ENCODE measurements at places on chromosomes 16 and 17.

DNA sequence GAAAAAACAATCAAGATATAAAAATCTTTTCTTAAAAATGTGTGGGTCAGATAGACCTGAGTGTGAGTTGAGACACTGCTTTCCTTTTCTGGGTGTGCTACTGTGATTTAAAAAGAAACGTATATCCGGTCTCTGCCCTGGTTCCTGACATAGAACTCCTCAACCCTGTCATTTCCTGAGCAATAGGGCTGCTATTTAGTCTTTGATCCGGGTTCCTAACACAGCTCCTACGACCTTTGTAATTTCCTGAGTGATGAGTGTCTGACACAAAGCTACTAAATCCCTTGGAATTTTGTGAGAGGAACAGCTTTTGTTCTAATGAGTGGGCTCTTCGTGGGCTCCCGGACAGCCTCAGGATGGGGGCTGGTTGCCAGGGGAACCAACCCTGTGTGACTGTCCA, 93.9 kb upstream of the FA2H start:
- DNase-seq = no peak

DNA sequence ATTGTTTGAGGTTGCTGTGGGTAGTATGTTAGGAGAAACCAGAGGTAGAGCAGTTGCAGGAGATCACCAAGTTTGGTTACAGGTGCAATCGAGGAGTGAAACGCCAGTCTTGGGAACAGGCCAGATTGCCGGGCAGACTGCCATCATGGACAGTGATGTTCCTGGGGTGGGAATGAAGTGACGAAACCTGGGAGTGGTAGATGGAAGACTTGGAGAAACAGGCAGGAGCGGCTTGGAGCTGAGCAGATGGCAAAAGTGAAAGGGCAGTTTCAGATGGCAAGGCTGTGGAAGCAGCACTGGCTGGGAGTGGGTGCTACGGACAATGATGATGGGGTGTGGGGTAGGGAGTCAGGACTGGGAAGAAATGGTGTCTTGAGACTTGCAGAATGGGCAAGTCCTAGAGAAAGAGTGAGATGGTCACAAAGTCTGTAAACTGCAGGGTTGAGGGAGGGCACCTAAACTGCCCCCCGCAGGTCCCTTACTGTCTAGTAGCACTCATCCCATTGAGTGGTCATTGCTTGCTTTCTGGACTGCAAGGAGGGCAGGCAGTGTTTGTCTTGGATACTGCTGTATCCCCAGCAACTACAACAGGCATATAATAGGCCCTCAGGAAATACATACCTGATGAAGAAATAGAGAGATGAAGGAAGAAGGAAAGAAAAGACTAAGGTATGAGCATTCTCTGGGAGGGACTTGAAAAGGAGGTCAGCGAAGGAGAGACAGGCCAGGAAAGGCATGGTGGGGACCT, 29.5 kb upstream of the ULK2 start:
- no peak for DNase-seq

DNA sequence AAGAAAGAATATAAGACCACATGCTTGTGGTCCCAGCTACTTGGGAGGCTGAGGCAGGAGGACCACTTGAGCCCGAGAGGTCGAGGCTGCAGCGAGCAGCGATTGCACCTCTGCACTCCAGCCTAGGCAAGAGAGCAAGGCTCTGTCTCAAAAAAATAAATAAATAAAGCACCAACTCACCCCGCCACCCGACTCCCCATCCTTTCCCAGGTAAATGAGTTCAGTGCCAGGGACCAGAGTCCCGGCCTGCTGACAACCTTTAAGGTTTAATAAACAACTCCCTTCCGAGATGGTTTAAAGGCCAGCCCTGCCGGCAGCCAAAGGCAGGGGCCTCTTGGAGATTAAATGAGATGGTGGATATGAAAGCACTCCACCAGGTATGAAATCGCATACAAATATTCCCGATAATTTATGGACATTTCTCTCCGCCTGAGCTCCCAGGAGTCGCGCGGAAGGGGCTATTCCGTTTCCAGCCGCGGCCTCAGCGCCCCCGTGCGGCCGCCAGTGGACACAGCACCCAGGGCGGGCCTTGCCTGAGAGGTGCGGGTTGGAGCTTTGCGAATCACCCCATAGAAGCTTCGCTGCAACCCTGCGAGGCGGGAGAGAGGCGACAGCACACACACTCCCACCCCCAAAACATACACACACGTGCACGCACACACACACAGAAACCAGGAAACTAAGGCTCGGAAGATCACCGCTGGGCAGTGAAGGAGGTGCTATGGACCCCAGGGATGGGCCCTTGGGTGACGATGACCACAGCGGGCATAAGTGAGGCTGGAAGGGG, 4.0 kb upstream of the RPL38 start:
- peak; percentile 36 for DNase-seq

DNA sequence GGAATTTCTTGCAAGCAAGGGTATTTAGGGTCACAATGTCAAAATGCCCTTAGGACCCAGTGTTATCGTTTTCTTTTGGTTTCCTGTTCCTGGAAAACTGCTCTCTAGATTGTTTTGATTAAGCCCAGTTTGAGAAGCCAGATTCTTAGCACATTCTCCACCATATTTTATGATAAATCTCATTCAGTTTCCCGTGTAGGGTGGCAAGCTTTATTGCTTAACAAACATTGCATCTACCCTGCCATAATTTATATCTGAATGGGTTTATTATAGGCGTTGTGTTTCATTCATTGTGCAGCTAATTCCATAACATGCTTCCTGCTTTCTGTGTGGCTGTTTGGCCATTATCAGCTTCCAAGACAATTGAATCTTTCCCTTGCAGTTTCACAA, 389.1 kb upstream of the DYNLRB2 start:
- no peak for DNase-seq

DNA sequence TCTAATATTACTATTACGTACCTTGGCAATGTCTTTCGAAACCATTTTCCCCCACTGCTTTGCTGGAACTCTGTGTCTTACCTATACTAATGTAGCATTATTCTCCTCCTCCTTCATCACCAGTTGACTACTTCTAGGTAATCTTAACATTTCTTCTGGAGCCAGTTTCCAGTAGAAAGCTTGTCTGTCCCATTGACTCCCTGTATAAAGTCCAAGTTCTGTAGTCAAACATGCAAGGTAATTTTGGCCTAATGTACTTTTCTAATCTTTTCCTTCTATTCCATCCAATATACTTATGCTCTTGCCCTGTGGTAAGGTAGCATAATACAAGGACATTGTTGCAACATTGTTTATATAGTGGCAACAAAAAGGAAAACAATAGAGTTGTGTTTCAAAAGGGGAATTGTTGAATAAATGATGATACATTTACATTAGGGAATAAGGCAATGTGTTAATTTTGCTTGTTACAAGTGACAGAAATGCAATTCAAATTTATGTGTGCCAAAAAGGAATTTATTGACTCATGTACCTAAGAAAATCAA, 27.9 kb downstream of the OMG start:
- DNase-seq = no peak

DNA sequence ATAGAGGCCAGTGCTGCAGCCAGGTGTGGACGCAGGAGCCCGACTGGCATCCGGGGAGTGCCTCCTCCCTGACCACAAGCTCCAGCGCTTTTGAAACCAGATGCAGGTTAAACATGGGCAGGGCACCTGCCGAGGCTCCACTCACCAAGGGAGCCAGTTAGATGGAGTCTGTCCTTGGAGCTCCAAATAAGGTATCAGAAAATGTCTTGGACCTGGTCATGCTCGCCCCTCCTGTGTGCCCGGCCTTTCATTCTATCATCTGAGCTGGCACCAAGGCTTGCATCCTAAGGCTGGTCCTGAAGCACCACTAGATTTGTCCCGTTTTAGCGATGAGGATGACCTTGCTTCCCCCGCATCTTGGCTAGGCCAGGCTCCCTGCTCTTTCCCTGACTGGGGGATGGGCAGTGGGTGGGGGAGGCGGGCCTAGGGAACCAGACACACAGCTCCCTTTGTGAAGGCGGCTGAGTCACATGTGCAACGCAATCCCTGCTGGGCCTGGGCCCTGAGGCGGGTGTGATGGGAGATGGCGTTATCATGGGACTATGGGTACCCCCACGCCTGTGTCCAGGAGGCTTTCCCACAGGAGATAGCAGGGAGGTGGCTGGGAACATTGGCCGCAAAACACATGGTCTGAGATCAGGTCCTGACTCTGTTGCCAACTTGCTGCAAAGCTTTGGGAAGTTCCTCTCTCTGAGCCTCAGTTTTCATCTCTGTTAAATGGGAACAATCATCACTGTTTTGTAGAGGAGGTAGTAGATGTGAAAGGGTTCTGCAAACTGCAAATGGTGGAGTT, 5.0 kb upstream of the ADGRG1 start:
- peak; percentile 41 for DNase-seq

DNA sequence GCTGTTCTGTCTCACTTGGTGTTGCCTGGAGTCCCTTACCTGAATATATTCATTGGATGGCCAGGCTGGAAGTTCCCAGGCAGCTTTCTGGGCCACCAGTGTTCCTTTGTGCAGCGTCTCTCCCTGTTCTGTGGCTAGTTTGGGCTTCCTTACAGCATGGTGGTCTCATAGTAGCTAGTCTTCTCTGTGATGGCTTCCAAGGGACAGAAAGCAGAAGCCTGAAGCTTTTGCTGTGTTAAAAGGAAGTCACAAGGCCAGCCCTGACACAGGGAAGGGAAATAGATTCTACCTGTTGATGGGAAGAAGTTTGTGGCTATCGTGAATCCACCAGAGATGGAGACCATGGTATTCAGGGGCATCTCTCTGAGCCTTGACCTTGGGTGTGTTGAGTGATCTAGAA, 34.6 kb downstream of the PLCG2 start:
- no peak for DNase-seq

- no peak for DNase-seq
Observed at GRCh38 chr17:79951361-79952264, 84.1 kb downstream of the TBC1D16 start.

DNA sequence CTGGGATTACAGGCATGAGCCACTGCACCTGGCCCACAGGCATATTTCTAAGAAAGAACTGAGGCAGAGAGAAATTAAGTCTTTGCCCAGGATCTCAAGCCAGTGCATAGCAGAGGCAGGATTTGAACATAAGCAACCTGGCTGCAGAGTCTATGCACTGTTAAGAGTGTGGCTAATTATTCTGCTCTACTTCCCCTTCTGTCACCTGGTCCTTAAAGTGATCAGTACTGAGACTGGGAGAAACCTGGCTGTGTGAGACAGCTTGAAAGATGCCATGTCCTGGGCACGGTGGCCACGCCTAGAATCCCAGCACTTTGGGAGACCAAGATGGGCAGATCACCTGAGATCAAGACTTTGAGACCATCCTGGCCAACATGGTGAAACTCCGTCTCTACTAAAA, 58.1 kb downstream of the IQCK start:
- DNase-seq = no peak

- DNase-seq = no peak
Observed at GRCh38 chr17:17569691-17570090, 21.8 kb downstream of the PEMT start.

GRCh38 chr17:15981208-15981607, 18.3 kb downstream of the ZSWIM7 start:
- no peak for DNase-seq

- no peak for DNase-seq
Observed at GRCh38 chr17:13425390-13425789, 176.3 kb downstream of the HS3ST3A1 start.

GRCh38 chr17:42438600-42439567, 15.8 kb upstream of the CAVIN1 start:
- DNase-seq = no peak

DNA sequence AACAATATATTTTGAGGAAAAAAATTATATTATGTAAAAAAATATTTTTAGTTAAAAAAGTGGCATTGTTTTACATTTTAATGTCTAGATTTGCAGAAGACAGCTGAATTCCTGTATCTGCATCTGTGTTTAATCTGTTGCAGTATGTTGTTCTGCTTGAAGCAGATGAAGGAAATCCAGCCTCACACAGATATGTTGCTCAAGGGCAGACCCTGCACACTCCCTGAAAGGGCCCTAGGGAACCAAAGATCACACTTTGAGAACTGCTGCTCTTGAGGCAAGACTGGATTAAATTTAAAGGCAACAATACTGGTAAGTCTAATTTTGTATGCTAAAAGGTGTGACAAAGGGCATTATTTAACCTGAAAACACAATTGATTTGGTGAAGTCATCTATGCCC, 16.4 kb upstream of the SLC6A4 start:
- DNase-seq = no peak

GRCh38 chr16:20901068-20901435, 481 bp downstream of the LYRM1 start:
- DNase-seq = no peak

- no peak for DNase-seq
Observed at GRCh38 chr17:78396441-78397337, 18.2 kb downstream of the PGS1 start.

GRCh38 chr17:58332778-58333735, 4.5 kb upstream of the TSPOAP1 start:
- no peak for DNase-seq

DNA sequence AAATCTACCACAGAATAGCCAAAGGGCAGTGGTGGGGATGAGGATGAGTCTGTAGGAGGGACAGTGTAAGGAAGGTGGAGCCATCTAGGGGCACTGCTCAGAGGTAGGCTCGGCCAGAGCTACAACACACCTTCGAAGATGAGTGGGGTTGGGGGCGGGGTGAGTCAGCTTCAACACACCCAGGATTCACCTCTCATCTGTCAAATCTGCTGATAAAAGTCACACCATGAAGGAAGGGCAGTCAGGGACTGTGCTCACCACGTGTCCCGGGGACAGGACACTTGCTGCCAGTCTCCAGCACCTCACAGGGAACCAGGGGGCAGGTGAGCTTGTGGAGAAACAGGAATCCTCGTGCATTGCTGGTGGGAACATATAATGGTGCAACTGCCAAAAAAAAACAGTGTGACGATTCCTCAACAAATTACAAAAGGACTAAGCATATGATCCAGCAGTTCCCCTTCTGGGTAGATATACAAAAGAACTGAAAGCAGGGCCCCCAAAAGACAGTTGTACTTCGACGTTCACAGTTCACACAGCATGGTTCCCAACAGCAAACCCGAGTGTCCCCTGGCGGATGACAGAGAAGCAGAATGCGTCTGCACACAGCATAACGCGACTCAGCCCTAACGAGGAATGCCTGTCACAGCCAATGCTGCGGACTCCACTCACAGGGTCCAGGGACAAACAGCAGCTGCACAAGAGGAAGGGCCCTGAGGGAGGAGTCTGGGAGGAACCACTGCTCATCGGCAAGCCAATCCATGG, 133.1 kb downstream of the ANKRD11 start:
- no peak for DNase-seq

GRCh38 chr17:83201206-83202001, 122.0 kb downstream of the METRNL start:
- no peak for DNase-seq

DNA sequence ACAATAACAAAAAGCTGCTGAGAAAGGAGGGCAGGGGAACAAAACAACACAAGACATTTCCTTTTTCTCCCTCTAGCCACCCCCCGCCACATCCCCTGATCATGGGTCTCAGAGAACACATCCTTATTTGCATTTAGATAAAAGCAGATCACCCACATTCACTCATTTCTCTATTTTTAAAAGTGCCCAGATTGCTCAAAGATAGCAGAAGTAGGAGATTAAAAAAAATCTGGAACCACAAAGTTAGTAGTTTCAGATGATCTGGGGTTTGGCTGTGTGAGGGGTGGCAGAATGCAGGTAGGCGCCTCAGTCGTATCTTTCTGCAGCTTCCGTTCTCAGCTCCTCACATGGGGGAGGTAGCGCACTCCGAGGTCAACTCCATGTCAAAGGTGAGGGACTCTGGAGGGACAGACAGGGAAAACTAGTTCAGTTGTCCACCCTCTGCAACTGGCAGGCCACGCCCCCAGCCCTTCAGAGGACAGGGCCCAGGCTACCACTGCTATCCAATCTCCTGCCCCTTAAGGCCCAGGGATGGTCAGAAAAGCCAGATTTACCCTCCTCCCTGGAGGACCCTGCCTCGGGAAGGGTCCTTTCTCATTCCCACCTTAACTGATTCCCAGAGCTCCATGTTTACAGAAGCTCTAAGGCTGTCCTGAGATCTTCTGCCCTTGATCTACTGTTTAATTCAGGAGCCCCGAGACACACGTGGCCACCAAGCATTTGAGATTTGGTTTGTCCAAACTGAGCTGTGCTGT, 27.3 kb downstream of the STAT5A start:
- DNase-seq = no peak

Measured in NCI-H187 (cell line).